ENCODE measurements at places on chromosomes 7 and 10.

GRCh38 chr7:1447551-1448244, 11.6 kb downstream of the MICALL2 start:
- DNase-seq = no peak

DNA sequence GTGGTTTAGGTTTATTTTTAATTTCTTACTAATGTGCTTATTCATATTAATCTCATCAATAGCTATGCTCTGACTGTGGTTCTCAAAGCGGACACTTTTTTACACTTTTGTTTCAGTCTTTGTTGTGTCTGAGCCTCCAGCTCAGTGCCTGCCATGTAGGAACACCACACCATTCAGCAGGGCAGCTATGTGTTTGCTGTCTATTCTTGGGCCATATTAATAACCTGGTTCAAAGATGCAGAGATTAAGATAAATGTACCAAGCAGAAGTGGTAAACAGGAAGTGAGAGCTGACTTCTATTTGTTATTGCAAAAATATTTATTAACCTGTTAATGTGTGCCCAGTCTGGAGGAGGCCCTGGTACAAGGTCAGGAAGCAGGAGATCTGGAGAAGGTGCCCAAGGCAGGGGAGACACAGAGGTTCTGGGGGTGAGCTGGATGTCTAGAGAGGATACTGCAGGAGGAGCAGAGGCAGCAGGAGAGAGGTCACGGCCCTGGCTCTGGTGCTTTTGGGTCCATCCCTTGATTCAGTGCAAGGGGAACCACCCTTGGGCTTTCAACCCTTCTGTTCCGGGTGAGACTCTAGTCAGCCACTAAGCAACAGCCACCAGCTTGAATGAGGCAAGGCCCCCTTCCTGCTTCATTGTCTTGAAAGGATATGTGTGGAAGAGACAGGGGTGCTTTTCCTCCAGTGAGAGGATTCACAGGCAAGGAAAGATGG, 1.9 kb downstream of the TBXAS1 start:
- peak; percentile 46 for DNase-seq

DNA sequence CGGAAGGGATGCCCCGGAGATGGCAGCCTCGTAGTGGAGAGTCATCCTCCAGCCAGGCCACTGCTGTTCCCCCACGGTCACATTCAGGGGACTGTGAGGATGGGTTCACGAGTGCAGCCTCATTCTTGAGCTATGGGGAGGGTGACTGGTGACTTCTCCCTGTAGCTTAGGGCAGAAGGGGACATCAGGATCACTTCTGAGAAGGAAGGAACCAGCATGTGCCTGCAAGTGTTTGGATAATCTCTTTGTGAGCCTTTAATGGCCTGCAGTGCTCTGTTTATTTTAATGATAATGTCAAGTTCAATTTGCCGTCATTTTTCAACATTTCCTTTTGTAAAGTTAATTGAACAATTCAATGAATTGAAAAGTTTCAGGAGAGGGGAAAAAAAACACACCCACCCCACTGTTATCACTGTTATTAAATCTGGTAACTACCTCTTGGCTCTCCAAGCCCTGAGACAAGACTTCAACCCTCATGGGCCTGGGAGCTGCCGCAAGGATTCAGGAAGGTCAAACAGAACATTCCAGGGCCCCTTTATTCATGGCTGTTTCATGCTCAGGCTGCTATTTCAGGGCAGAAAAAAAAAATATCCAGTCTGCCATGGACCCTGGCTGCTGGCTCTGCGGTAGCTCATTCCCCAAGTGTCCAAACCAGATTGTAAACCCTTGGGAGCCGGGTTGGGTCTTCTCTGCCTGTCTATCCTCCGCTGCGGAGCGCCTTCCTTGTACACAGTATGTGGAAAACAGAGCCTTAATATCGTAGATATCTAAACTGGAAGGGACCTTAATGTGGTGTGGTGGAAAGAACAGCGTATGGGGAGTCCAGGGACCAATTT, 100.4 kb downstream of the CDH23 start:
- no peak for DNase-seq

GRCh38 chr10:133124357-133125211, 35.4 kb upstream of the KNDC1 start:
- peak; percentile 28 for DNase-seq

DNA sequence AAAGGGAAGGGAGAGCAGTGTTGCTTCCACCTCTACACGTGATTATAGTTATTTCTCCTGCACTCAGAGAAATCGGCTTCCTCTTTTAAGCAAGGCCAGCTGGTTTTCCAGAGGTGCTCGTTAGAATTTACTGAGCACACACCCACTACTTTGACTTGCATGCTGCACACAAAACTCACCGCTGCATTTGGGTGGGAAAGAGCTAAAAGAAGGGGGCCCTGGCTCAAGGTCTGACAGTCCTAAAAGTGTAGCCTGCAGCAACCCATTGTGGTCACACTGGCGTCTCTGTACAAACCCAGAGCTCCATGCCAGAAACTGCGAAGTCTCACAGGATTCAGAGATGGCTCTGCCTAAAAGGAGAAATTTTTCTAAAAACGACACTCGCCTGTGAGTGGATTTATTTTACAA, 133.7 kb downstream of the SLC25A13 start:
- DNase-seq = no peak

GRCh38 chr10:109902992-109903947, 20.0 kb downstream of the XPNPEP1 start:
- DNase-seq = peak; percentile 81

DNA sequence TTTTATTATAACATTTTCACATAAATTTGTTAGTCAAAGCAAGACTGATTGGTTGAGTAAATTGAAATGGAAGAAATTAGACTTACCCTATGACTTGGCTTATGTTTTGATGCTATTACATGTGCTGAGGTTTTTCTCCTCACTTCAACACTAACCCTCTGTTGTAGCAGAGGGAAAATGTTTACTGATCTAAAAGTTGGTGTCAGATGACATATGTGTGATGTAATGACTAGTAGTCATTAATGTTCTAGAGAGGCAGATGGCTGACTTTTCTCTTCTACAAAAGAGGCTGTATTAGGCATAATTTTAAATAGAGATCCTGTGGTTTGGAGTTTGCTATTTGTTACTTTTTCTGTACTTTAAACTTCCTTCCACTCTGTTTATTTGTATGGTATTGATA, 266.0 kb downstream of the BBS9 start:
- DNase-seq = no peak

DNA sequence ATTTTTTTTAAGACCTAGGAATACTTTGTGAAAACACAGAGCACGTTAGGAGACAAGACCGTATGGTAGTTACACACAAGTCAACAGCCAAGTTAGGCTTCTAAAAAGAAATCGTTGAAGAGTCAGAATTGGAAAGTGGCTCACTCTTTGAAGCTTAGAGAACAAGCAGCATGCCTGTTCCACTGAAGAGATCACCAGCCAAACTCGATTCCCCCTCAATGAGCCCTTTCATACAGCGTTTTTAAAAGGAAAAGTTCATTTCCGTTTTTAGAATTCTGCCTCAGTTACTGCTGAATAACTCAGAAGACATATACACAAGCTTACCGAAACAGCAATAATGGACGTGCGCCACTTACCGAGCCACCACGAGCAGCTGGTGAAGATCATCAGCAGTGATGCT, 41.0 kb downstream of the MCMBP start:
- no peak for DNase-seq

GRCh38 chr10:111200505-111201186, 123.8 kb downstream of the ADRA2A start:
- DNase-seq = no peak

- DNase-seq = no peak
Measured at GRCh38 chr10:61621605-61622051, 41.1 kb upstream of the CABCOCO1 start.

GRCh38 chr10:127221281-127221680, 24.9 kb upstream of the INSYN2A start:
- DNase-seq = no peak

DNA sequence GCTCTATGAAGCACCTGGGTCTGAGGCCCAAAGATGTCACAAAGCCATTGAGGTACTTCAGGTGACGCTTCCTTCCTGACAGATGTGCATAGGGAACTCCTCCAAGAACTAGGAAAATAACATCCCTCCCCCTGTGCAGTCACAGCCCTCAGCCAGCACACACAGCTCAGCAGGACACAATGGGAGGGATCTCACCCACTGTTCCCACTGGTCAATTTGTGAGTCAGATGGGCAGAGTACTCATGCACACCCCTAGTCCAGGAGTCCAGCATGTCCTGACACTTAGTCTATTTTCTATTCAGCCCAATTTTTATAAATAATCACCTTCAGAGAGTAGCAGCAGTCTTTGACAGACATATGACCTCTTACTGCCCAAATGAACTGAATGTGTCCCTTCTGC, 60.7 kb upstream of the PFKP start:
- DNase-seq = no peak

GRCh38 chr10:114311496-114312209, 72.6 kb downstream of the VWA2 start:
- no peak for DNase-seq

- no peak for DNase-seq
Measured at GRCh38 chr7:151057506-151057988, at the start of gene CDK5. Gene CDK5 (minus strand): TSS chr7:151057897. CDS start chr7:151057848, 49 bp downstream.

DNA sequence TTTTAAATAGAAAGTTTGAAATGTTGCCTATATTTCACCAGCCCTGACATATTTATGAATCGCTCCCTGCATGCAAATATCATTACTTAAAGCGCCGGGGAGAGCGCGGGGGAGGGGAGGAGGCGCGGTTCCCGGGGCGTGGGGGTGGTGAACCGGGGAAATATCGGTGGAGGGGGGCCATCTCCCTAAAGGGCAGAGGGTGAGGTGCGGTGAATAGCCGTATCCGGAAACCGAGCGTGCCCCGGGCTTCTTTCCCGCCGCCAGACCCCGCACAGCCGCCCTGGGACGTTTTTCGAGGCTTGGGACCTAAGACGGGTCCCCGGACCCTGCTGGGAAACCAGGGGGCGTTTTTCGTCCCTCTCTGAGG, 6.9 kb upstream of the ZNF503 start:
- no peak for DNase-seq

DNA sequence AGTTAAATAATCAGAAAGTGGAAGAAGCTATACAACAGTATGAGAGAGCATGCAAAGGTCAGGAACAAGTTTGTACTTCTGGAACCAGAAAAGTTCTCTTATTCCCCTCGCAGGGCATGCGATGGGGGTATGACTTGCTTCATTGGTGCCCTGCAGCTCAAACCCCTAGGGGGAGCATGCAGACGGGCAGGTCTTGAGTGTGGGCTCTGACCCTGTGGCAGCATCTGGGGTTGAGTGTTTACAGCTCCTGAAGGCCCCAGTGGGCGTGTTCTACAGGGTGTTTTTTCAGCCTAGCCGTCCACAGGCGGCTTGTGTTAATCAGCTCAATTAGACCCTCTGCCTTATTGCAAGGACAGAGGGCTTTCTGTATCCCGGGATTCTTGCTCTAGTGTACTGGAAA, 44.5 kb downstream of the KIF20B start:
- no peak for DNase-seq

DNA sequence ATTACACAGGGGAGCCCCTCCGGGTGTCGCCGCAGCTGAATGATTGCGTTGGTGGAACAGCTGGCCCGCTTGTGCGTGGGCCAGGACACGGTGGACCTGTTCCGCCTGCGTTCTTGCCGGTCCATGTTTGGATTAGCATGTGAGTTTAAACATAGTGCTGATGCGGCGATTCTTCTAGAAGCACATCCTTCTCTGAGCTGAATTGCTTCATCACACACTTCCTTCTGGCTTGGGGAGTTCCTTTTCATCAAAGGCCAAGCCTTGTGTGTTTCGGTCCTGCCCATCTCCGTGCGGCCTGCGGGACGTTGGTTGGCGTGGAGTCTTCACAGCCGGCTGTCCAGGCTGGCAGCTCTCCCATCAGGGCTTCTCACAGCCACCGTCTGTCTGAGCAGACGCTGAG, 45.5 kb upstream of the SLC29A4 start:
- peak; percentile 91 for DNase-seq

DNA sequence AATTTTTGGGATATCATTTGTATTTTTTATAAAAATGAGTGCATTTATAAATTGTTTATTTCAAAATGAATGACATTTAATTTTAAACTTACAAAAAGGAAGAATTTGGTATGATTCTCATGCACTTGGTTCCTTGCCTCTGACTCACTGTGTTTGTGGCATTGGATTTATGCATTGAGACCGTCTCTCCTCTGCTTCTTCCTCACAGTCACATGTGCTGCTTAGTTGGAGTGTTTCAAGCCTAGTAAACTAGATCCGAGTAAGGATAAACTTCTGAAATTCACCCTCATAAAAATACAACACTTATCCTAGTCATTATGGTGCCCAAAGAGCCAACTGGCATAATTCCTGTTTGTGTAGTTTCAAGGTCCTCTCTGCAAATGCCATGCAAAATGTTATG, 19.1 kb upstream of the FZD8 start:
- no peak for DNase-seq
